ENCODE measurements at places on chromosomes 2 and 18.

- no peak for DNase-seq
Observed at GRCh38 chr2:236988690-236989624, 96.7 kb upstream of the COPS8 start.

- DNase-seq = no peak
Observed at GRCh38 chr2:30030361-30030760, 109.0 kb upstream of the ALK start.

- DNase-seq = no peak
Observed at GRCh38 chr2:236663287-236664101, 93.9 kb downstream of the ACKR3 start.

GRCh38 chr2:75162897-75163296 lies 36.4 kb downstream of the TACR1 start:
- DNase-seq = no peak

DNA sequence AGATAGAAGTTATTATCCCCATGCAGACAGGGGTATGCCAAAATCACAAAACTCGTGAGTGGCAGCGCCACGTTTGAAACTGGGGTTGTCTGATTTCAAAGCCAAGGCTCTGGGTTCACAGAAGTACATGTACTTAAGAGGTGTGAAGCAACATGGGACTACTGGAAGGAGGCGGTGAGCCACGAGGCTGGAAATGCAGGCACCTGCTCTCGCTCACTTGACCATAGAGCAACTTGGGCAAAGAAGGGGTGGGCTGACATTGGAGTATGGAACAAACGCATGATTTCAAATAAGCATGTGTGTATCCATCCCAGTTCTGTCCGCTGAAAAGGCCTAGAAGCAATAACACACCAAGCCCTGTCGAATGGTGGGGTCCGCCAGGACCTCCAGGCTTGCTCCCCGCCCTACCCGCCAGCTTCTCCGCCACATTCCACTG lies 593 bp upstream of the ACTR2 start:
- DNase-seq = no peak

DNA sequence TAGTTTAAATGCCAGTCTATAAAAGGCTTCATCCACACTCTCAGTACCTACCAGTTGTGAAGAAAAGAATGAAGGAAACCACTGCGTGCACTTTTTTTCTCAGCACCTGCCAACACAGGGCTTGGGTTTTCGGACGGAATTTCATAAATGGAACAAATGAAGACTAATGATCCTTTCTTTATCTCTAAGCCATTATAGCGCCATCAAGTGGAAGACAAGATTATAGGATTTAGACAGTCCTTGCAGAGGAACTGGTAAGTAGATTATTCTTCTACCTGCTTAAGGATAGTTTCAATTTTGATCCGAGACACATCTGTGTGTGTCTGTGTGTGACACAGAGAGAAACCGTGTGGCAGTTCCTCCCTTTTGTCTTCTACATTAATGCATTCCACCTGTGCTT lies 245.6 kb downstream of the NRXN1 start:
- no peak for DNase-seq

GRCh38 chr18:22238036-22238435 lies 68.6 kb downstream of the GATA6 start:
- DNase-seq = no peak

- no peak for DNase-seq
Observed at GRCh38 chr2:13522096-13522495, 805.4 kb downstream of the TRIB2 start.

DNA sequence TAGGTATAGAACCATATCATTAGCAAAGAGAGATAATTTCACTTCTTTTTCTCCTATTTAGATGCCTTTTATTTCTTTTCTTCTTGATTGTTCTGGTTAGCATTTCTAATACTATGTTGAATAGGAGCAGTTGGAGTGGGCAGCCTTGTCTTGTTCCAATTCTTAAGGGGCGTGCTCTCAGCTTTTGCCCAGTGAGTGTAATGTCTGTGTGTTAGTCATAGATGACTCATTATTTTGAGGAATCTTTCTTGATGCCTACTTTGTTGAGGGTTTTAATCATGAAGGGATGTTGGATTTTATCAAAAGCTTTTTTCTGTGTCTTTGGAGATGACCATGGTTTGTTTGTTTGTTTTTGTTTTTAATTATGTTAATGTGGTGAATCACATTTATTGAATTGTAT lies 1453.1 kb upstream of the SLC39A10 start:
- no peak for DNase-seq

GRCh38 chr2:231058761-231059550 lies 2.3 kb downstream of the PSMD1 start:
- no peak for DNase-seq

- DNase-seq = no peak
Observed at GRCh38 chr2:182444170-182444569, 17.3 kb upstream of the PDE1A start.

GRCh38 chr18:63205791-63206252 lies 113.7 kb downstream of the BCL2 start:
- DNase-seq = no peak

GRCh38 chr18:31574359-31574758 lies 17.3 kb upstream of the TTR start:
- DNase-seq = no peak

GRCh38 chr2:172962082-172962481 lies 113.6 kb upstream of the MAP3K20 start:
- no peak for DNase-seq

GRCh38 chr2:240213476-240214421 lies 73.3 kb upstream of the OTOS start:
- DNase-seq = no peak

DNA sequence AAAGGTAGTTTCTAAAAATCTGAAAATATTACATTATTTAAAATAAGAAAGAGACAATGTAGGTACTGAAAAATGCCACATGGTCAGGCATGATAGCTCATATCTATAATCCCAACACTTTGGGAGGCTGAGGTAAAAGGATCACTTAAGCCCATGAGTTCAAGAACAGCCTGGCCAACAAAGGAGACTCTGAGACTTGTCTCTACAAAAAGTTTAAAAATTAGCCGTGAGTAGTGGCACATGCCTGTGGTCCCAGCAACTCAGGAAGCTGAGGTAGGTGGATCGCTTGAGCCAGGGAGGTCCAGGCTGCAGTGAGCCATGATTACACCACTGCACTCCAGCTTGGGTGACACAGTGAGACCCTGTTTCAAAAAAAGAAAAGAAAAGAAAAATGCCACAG lies 21.8 kb downstream of the ATAD2B start:
- no peak for DNase-seq

GRCh38 chr2:64289737-64290136 lies 145.5 kb upstream of the PELI1 start:
- no peak for DNase-seq

GRCh38 chr2:46225150-46225625 lies 72.0 kb upstream of the EPAS1 start:
- no peak for DNase-seq

DNA sequence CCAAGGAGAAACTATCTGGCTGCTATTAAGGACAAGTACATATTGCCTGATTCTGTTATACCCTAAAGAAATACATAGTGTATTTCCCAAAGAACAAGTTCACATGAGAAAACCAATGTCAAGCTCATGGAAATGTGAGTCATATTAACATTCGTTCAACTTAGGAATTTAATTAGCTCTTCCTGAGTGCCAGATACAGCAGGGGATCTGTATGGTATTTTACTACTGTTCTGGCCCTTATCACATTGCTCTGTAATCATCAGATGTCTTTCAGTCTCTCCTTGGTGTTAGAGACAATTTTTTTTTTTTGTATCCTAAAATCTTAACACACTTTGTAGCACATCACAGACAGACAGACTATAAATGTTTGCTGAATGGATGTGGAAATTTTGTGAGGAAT lies 395.0 kb upstream of the CRIM1 start:
- DNase-seq = no peak

DNA sequence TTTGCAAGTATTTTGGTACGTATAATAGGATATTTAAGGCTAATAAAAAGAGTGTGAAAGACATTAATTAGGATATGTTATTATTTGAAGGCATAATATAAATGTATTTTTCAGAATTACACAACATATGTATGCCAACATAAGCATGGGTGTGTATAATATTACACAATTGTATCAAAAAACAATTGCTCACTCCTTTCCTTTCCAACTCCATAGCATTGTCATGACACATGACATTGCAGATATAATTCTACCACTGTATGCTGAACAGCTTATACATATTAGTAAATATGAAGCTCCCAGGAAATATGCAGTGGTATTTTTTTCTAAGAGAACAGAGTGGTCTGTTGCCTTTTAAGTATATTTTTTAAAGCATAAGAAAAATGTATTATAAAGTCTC lies 593.1 kb downstream of the TMX3 start:
- no peak for DNase-seq

- DNase-seq = no peak
Observed at GRCh38 chr18:24190590-24190989, 51.7 kb downstream of the CABYR start.

- DNase-seq = peak; percentile 11
Observed at GRCh38 chr2:127355407-127356008, 32.3 kb downstream of the MAP3K2 start.

- no peak for DNase-seq
Observed at GRCh38 chr2:19700861-19701585, 200.8 kb downstream of the TTC32 start.

Measured in stimulated activated CD4-positive, alpha-beta T cell treated with anti-CD3 and anti-CD28 coated beads, TNF-alpha, amount 100 ng/mL, for 24 hours (primary cell).